ENCODE measurements at places on chromosomes 1 and 21.

DNA sequence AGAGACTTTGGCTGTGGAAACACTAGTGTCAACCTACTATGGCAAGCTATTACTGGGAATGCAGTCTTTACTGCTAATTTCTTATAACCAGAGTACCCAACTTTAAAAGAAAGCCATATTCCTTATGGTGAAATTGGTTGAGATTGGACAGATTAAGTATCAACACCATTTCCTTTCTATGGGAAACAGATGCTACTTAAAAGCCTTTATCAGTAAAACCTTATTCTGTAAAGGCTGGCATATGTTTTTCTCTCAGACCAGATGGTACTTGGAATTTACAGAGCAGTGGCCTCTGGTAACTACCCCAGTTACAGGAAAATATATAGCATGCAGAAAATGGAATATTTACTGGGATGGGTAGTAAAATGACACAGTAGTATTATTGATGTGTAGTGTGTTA is 18.8 kb downstream of the IFI44 start:
- DNase-seq, result no peak

DNA sequence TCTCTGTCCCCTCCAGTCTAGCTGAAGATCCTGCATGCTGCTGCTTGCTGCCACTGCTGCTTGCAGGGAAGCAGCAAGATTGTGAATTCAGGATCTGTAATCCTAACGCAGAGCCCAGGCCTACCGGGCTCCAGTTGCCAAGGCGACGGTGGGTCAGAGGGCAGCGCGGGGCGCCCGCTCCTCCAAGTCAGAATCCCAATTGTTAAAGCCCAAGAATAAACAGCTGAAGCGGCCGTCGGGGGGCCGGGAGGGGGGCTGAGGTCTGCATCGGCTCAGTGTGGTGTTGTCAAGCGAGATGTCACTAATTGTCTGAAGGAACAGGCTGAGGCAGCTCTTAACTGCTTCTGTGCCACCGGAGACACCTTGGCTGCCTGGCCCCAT is 36.8 kb downstream of the AHDC1 start:
- no peak for DNase-seq

- no peak for DNase-seq
Observed at GRCh38 chr1:39282537-39283216, 78.2 kb downstream of the MACF1 start.

GRCh38 chr1:110130989-110131388 is 18.7 kb downstream of the UBL4B start:
- DNase-seq, result no peak

DNA sequence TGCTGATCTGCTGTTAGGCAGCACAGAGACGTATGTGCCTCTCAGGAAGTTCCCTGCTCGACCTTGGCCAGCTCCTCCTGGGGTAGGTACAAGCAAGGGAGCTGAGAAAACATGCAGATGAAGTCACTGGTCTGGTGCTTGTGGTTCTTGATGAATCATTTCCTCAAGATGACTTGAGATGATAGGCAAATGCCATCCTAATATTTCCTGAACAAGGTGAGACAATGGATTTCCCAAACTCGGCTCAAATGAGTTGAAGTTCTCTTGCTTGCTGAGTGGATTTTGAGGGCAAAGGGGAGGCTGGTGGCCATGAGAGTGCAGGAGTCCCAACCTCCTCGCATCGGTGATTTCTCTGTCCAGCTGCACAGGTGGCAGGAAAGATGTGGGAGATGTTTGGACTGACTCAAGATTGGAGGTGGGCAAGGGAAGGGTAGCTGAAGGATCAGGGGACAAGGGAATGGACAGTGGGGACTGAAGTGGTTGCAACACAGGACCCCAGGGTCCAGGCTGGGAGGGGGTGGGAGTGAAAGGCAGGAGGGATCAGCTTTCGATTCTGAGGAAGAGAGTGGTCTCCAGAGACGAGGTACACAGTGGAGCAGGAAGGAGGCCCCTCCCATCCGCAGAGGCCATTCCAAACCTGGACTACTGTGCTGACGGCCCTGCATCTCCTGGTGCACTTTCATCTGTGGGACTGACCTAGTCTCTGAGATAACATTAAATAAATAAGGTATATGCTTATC is 63.9 kb downstream of the CAPN2 start:
- no peak for DNase-seq

GRCh38 chr1:68210829-68211228 is 21.5 kb downstream of the WLS start:
- no peak for DNase-seq

DNA sequence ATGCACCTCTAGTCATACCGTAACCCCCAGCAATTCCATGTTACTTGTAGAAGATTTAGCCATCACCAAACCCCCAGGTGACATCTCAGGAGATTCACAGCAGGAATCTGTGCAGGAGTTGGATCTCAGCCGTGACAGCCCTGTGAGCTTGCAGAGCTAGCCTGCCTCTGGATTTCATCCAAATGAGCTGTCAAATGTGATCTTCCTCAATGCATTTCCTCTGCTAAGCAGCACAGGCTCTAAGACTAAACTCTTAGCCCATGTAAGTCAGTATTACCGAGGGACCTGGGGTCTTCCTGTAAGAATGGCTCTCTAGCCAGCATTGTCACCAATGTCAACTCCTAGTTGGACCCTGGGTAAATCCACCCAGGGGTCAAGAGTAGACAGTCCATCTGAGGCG is 41.7 kb downstream of the UMODL1 start:
- no peak for DNase-seq

- DNase-seq, result no peak
Observed at GRCh38 chr1:201630582-201630981, 91.7 kb downstream of the NAV1 start.

DNA sequence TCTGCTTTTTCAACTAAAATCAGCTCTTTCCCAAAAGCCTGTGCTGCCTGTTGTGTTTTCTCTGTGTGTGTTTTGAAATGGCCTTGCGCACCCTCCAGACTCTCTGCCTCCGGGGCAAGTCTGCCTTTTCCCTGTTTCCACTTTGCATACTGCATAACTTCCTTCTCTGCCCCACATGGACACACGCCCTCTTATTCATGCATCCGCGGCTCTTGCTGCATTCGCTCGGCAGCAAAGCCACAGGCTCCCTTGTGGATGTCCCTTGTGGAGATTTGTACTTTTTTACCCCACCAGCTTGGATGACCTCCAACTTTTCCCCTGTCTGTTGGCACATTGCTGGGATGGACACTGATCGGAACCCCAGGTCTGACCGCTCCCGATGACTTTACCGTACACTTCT is 147.6 kb downstream of the ADSS2 start:
- DNase-seq, result no peak

DNA sequence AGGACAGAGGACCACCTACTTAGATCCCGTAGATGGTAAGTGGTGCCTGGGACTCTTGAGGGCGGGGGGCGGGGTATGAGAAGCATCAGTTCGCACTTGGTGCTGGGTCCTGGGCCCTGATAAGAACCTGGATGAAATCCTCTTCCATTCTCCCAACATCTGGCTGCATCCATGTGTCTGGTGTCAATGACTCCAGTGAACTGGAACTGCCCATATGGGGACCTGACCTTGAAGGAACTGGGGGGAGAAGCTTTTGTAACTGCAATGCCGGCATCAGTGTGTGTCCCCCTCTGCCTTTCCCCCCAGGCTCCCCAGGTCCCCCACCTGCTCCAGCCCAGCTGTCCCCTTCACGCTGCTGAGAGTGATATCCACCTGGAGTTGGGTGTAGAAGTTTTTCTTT is 49.7 kb upstream of the EPB41 start:
- DNase-seq, result no peak

Data from lower lobe of right lung (tissue), 2 donors.